Epithelial cell of umbilical artery (primary cell): ENCODE measurements at places on chromosomes 1 and 21. TPM values are rescaled to one million over a fixed set of nuclear protein-coding genes. Genes with fewer than 3 reads are reported as not detected.

Gene OR2T5
- total RNA-seq, result not detected in 2 replicates

Gene FCER1G
- total RNA-seq, result not detected in 2 replicates

Gene SH3BGR
- 0.65 TPM in 1 of 2 replicates, not detected in the other for total RNA-seq

Gene RCC2
- 94.2 and 172 TPM in 2 replicates for total RNA-seq

Gene A3GALT2
- not detected in 2 replicates for total RNA-seq

Gene TNFRSF14
- total RNA-seq, result 13.0 and 26.1 TPM in 2 replicates

Gene C4BPA
- total RNA-seq, result not detected in 2 replicates

Gene TNNT2
- total RNA-seq, result not detected in 2 replicates

Gene KRTAP19-1
- total RNA-seq, result not detected in 2 replicates

Gene TACSTD2
- 0.65 and 6.1 TPM in 2 replicates for total RNA-seq

Gene OVAAL
- total RNA-seq, result not detected in 2 replicates
